ENCODE measurements at places on chromosomes 16 and 17. TPM values are rescaled to one million over a fixed set of nuclear protein-coding genes. Genes with fewer than 3 reads are reported as not detected.

The CCL23 gene
- total RNA-seq: 26.5 TPM

The LYRM1 gene
- 28.9 TPM for total RNA-seq

The VAC14 gene
- total RNA-seq: 52.2 TPM

The EVI2A gene
- total RNA-seq: 38.2 TPM

- H3K4me3 ChIP-seq: no peak overlapping the region
- no peaks in the 10 kb centered on the region for H3K36me3 ChIP-seq
- no peak overlapping the region for H3K27ac ChIP-seq
- no peaks in the 10 kb centered on the region for H3K4me1 ChIP-seq
- H3K27me3 ChIP-seq: no peaks in the 10 kb centered on the region
- DNase-seq: no peak
Measured at GRCh38 chr16:79862601-79863000, 262.1 kb upstream of the MAF start.

GRCh38 chr16:1180549-1181403 is 27.9 kb downstream of the CACNA1H start:
- H3K4me3 ChIP-seq: no peak overlapping the region
- DNase-seq: no peak
- peaks cover 20% of the 10 kb centered on the region for H3K4me1 ChIP-seq
- no peaks in the 10 kb centered on the region for H3K36me3 ChIP-seq
- H3K27me3 ChIP-seq: no peaks in the 10 kb centered on the region

GRCh38 chr16:55012362-55012761 is 81.7 kb downstream of the IRX5 start:
- H3K4me1 ChIP-seq: no peaks in the 10 kb centered on the region
- no peak overlapping the region for H3K27ac ChIP-seq
- no peak overlapping the region for H3K4me3 ChIP-seq
- H3K27me3 ChIP-seq: peaks cover 7% of the 10 kb centered on the region
- no peak for DNase-seq

GRCh38 chr16:242281-242680 is 7.7 kb downstream of the FAM234A start:
- DNase-seq: no peak
- no peaks in the 10 kb centered on the region for H3K36me3 ChIP-seq
- no peaks in the 10 kb centered on the region for H3K27me3 ChIP-seq
- no peak overlapping the region for H3K4me3 ChIP-seq
- peak overlapping the region; percentile 11 for H3K27ac ChIP-seq

DNA sequence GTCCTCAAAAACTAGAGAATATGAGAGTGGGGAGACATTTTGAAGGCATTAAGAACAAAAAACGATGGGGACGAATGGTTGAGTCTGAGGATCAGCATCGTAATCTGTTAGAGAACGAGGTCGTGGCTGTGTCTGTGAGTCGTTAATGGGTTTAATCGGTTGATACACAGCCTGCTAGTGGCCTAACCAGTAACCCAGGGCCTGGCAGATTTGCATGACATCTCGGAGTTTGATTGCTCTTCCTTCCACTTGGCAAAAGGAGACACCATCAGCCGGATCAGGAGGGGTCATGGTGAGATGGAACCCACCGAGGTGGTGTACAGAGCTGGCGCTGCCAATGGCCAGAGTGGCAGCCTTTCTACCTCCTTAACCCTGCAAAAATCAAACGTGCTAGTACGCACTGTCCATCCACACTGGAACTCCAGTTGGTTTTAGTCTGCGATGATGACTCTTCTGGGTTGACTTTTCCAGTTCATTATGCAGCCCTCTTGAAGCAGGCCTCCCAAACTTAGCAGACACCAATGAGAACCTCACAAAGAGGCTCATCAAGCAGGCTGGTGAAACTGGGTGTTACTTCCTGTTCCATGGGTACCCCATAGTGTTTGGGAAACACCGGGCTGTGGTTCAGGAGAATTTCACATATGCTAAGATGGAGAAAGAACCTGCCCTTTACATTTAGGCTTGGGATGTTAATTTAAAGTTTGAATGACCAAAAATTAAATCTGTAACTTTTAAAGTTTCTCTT is 4.1 kb downstream of the HS3ST3B1 start:
- no peak overlapping the region for H3K4me3 ChIP-seq
- no peak overlapping the region for H3K27ac ChIP-seq
- DNase-seq: no peak
- H3K4me1 ChIP-seq: peaks cover 38% of the 10 kb centered on the region
- H3K36me3 ChIP-seq: no peaks in the 10 kb centered on the region

DNA sequence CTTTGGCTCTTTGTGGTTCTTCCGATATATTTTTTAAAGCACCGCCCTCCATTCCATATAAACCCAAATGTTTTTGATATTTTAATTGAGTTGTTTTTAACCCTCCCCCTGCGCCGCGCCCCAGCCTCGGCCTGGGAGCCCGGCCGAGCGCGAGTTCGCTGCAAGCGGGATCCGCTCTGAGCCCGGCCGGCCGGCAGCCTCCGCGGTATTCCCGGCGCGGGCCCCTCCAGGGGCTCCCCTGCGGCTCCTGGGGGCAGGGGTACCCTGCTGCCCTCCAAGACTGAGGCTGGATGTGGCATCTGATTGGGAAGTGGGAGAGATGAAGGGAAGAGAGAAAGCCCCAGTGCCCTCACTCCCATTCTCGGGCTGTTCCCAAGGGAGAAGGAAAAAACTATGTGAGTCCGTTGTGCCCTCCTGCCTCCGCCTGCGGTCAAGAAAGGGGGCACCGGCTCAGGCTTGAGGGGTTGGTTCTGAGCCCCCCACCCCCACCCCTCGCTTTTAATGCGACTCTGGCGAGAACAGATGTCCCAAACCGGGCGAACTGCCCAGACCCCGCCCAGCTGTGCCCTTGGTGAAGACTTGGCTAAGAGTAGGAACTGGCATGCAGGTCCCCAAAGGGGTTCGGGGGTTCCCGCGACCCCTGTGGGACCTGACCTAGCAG is 8.6 kb downstream of the NEUROD2 start:
- H3K4me1 ChIP-seq: peaks cover 10% of the 10 kb centered on the region
- no peak overlapping the region for H3K27ac ChIP-seq
- H3K36me3 ChIP-seq: no peaks in the 10 kb centered on the region
- no peak overlapping the region for H3K4me3 ChIP-seq
- peaks cover 100% of the 10 kb centered on the region for H3K27me3 ChIP-seq

GRCh38 chr17:12257176-12257575 is 236.5 kb downstream of the MAP2K4 start:
- no peak for DNase-seq
- no peaks in the 10 kb centered on the region for H3K4me1 ChIP-seq
- H3K36me3 ChIP-seq: no peaks in the 10 kb centered on the region
- H3K4me3 ChIP-seq: no peak overlapping the region

GRCh38 chr17:78473951-78474613 is 95.6 kb downstream of the PGS1 start:
- H3K36me3 ChIP-seq: no peaks in the 10 kb centered on the region
- no peak overlapping the region for H3K27ac ChIP-seq
- H3K4me3 ChIP-seq: no peak overlapping the region

GRCh38 chr16:4495766-4496165 is 19.6 kb downstream of the HMOX2 start:
- H3K4me1 ChIP-seq: peaks cover 18% of the 10 kb centered on the region
- no peak overlapping the region for H3K4me3 ChIP-seq
- H3K36me3 ChIP-seq: peaks cover 28% of the 10 kb centered on the region
- no peak for DNase-seq
- no peaks in the 10 kb centered on the region for H3K27me3 ChIP-seq

DNA sequence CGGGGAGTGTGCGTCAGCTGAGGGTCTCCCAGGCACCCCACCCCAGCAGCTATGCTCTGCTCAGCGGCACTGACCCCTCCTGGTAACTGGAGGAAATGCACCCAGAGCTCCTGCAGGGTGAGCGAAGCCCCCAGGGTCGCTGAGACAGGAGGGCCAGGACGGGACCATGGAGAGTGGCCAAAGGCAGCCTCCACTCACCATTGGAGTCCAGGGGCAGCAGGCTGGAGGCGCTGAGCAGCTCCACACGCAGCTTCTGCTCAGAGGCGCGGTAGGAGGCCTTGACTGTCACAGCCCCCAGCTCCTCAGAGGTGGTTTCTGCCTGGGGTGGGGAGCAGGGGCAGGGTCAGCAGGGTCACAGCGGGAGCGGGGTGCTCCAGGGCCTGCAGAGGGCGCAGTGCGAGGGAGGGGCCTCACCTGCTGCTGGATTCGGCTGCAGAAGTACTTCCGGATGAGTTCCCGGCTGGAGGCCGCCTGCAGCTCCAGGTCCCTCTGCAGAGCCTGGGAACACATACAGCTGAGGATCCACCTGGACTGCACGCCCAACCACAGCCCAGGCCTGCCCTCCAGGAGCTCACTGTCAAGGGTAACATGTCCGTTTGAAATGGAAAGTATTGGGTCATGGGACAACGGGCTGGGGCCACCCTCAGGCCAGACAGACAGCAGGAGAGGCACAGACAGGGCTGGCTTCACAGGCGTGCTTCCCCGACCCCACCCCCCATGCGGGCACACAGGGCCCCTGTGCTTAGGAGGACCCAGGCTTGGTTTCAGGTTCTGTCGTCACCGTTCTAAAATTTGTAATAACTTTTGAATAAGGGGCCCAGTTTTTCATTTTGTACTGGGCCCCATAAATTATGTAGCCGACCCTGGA is 13.8 kb downstream of the UNC13D start:
- no peak for DNase-seq
- no peak overlapping the region for H3K4me3 ChIP-seq
- H3K27me3 ChIP-seq: no peaks in the 10 kb centered on the region
- H3K27ac ChIP-seq: no peak overlapping the region
- peaks cover 16% of the 10 kb centered on the region for H3K4me1 ChIP-seq

DNA sequence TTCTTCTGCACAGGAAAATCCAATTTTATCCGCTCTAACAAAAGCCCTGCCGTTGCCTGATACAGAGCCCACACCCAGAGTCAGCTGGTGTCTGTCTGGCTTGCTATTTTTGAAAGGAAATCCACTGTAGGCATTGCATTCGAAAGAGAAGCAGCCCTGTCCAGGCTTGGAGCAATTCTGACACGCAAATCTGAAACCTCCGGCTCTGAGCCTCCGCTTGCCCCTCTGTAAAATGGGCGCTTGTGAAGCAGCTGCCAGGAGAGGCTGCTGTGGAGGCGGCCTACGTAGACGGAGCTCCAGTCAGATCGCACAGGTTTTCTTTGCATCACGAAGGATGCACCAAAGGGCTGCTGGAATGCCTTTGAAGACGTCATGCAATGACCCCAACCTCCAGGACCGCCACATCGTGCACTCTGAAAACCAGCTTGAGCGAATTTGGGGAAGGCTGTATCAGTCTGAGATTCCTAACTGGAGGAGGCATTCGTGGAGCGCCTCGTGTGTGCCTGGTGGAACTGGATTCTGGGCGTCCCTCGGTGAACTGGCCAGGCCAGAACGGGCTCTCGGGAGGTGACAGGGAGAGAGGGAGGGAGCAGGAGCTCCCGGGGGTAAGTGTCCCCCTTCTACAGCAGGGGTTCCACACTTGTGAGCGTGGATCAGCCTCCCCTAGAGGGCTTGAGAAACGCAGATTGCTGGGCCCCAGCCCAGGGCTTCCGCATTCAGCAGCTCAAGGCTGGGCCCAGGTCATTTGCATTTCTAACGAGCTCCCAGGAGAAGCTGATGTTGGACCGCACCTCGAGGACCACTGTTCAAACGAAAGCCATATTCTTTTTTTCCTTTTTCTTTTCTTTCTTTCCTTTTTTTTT is 215.5 kb downstream of the MRTFB start:
- peak; percentile 57 for DNase-seq
- no peaks in the 10 kb centered on the region for H3K36me3 ChIP-seq
- H3K4me3 ChIP-seq: peak overlapping the region; percentile 93
- H3K27me3 ChIP-seq: no peaks in the 10 kb centered on the region
- peaks cover 15% of the 10 kb centered on the region for H3K4me1 ChIP-seq
- H3K27ac ChIP-seq: peak overlapping the region; percentile 86

DNA sequence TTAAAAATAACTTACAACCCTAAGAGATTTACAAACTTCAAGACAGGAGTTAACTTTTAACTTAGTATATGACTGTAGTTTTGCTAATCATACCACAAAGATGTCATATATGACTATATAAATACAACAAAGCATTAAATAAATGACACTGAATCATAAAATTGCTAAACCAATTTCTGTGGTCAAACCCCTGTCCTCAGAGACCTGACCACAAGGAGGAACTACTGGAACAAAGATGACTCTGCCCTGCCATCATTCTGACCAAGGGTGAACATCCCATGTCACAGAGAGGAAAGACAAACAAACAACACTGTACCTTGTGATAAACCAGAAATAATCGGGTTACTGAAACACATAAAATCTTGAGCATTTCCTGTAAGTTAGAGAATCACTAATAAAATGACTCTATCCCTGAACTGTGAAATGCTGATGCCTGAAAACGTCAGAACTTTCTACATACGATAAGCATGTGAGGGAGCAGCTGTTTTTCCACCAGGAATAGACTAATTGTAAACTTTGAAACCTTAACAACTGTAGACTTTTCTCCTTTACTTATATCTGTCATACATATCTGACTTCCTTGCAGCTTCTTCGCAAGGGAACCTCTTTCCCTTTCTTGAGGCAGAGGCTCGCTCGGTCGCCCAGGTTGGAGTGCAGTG is 47.9 kb downstream of the WDR59 start:
- no peaks in the 10 kb centered on the region for H3K4me1 ChIP-seq
- no peak for DNase-seq
- no peak overlapping the region for H3K27ac ChIP-seq
- H3K36me3 ChIP-seq: peaks cover 42% of the 10 kb centered on the region
- no peak overlapping the region for H3K4me3 ChIP-seq

DNA sequence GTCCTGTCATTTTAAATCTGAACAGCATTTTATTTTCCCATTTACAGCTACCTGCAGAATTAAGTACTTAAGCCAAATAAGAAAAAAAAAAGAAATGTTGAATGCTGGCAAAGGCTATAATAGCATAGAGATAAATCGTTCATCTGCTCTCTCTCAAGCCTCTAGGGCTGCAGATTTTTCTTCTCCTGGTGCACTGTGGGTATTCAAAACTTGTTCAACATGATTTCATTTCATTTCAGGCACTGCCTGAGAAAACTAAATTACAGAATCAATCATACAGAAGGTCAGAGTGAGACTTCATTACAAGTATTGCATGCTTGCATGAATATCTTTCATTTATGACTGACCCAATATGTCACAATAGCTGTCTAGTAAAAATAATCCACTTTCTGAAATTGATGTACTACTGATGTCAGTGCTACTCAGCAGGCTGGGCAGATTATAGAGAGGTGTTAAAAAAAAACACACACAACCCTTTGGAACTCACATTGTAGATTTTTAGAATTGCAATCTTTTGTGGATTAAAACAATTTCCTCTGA is 86.2 kb downstream of the TOX3 start:
- no peak overlapping the region for H3K27ac ChIP-seq
- no peaks in the 10 kb centered on the region for H3K27me3 ChIP-seq
- H3K4me1 ChIP-seq: no peaks in the 10 kb centered on the region
- DNase-seq: no peak
- no peak overlapping the region for H3K4me3 ChIP-seq

DNA sequence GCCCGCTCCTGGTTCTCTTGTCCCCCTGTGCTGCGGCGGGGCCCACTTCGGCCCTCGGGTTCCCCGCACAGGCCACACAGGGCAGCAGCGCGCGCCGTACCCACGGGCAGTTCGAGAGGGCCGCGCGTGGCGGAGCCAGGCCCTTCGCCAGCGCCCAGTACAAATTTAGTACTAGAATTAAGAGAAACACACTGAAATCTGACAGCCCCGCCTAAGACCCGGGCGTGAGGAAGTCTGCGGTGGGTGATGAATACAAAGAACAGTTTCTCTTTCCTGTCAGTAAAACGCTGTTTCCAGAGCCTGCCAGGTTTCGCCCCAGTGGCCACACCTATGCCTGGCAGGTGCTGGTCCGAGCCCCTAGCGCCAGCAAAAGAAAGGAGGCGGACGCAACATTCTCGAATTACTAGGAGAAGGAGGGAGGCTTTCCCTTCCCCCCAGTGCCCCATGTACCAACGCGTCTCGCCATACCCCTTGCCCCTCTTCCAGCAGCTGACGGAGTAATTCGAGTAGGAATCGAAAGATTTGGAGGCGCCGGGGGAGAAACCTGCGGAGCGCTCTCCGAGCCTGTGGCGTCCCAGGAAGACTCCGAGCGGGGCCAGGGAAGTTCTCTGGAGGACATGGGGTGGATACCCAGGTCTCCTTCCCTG is 591 bp upstream of the SLFN5 start:
- peaks cover under 1% of the 10 kb centered on the region for H3K36me3 ChIP-seq
- no peaks in the 10 kb centered on the region for H3K27me3 ChIP-seq
- H3K4me1 ChIP-seq: peaks cover 41% of the 10 kb centered on the region
- H3K4me3 ChIP-seq: peak overlapping the region; percentile 86
